ENCODE measurements at places on chromosomes 16 and 17. TPM values are rescaled to one million over a fixed set of nuclear protein-coding genes. Genes with fewer than 3 reads are reported as not detected.

- H3K4me3 ChIP-seq = no peak overlapping the region
- H3K4me1 ChIP-seq = peaks cover 15% of the 10 kb centered on the region
- H3K36me3 ChIP-seq = no peaks in the 10 kb centered on the region
- no peaks in the 10 kb centered on the region for H3K27me3 ChIP-seq
- H3K27ac ChIP-seq = no peak overlapping the region
Measured at GRCh38 chr17:50375858-50376538, 3.0 kb downstream of the EME1 start.

GRCh38 chr17:19502517-19502916 lies 31.1 kb upstream of the SLC47A1 start:
- H3K4me1 ChIP-seq = no peaks in the 10 kb centered on the region
- DNase-seq = no peak
- no peak overlapping the region for H3K4me3 ChIP-seq
- H3K36me3 ChIP-seq = no peaks in the 10 kb centered on the region

- H3K4me1 ChIP-seq = peaks cover 1% of the 10 kb centered on the region
- no peak overlapping the region for H3K4me3 ChIP-seq
- H3K27ac ChIP-seq = no peak overlapping the region
- no peaks in the 10 kb centered on the region for H3K27me3 ChIP-seq
Measured at GRCh38 chr16:50234771-50235556, 31.4 kb upstream of the ADCY7 start.

- DNase-seq = no peak
- no peak overlapping the region for H3K4me3 ChIP-seq
- H3K27me3 ChIP-seq = no peaks in the 10 kb centered on the region
- peaks cover 1% of the 10 kb centered on the region for H3K4me1 ChIP-seq
- H3K36me3 ChIP-seq = no peaks in the 10 kb centered on the region
Measured at GRCh38 chr16:53067675-53068074, 12.9 kb downstream of the CHD9 start.

GRCh38 chr17:59093145-59093701 lies 13.5 kb downstream of the TRIM37 start:
- no peak for DNase-seq
- no peak overlapping the region for H3K27ac ChIP-seq
- H3K36me3 ChIP-seq = peaks cover 8% of the 10 kb centered on the region
- no peaks in the 10 kb centered on the region for H3K27me3 ChIP-seq

DNA sequence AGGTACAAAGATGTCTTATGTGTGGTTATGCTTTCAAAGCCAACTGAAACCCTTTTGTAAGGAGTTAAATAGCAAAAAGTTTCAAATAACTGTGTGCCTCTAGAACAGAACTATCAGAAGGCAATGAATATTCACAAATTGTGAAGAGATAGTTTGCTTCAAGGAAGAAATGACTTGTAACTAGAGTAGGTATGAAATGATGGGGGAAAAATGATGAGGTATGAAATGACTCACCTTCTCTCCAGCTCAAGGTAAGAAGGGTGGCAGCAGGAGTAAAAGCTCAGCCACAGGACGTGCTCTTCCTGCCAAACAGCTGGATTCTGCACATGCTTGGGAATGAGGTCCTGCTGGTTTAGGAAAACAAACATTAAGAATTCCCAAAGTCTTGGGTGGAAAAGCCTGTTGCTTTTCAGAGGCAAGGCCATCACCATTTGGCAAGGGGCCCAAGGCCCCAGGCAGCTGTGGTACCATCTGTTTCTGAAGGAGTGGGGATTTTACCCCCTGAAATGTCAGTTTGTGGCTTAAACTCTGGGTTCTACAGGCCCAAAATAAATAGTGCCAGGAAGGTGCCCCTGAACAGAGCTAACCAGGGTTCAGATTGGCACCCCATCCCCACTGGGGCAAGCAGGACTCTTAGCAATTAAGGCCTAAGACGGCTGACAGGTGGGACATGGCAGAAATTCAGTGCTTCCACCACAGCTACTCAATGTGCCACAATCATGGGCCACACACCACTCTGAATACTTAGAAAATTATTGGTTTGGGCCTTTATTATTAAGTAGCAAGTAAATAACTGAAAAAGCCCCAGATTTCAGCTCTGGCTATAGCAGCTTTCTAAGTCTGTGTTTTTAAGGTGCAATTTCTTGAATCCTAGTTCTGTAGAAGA lies 13.3 kb downstream of the HERPUD1 start:
- no peaks in the 10 kb centered on the region for H3K27me3 ChIP-seq
- no peak for DNase-seq
- H3K4me1 ChIP-seq = peaks cover 4% of the 10 kb centered on the region
- H3K4me3 ChIP-seq = no peak overlapping the region
- H3K36me3 ChIP-seq = peaks cover 20% of the 10 kb centered on the region
- no peak overlapping the region for H3K27ac ChIP-seq

GRCh38 chr16:30186782-30187555 lies 3.6 kb downstream of the CORO1A start:
- H3K36me3 ChIP-seq = no peaks in the 10 kb centered on the region
- no peaks in the 10 kb centered on the region for H3K4me1 ChIP-seq
- peak overlapping the region; percentile 52 for H3K27ac ChIP-seq
- H3K27me3 ChIP-seq = peaks cover 12% of the 10 kb centered on the region
- DNase-seq = peak; percentile 49

GRCh38 chr17:72338847-72339790 lies 218.3 kb downstream of the SOX9 start:
- H3K4me3 ChIP-seq = no peak overlapping the region
- H3K27ac ChIP-seq = peak overlapping the region; percentile 91
- no peaks in the 10 kb centered on the region for H3K36me3 ChIP-seq
- DNase-seq = no peak
- H3K27me3 ChIP-seq = peaks cover 22% of the 10 kb centered on the region

DNA sequence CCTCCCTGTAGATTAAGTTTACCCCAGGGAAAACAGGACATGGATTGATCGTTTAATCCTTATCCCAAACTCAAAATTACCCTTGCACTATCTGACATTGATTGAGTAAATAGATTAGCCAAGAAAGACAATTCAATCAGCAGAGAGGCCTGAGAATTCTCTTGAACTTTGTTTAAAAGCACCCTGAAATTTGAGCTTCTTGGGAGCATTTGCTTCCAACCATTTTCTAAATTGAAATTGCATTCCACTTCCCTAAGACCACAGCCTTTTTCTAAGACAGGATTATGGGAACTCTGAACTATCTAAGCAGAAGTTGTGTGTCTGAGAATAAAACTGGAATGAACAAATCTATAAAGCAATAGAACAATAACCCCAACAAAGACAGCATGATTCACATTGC lies 76.6 kb upstream of the TNRC6A start:
- peak overlapping the region; percentile 37 for H3K27ac ChIP-seq
- H3K27me3 ChIP-seq = no peaks in the 10 kb centered on the region
- DNase-seq = no peak
- peaks cover 11% of the 10 kb centered on the region for H3K4me1 ChIP-seq
- no peak overlapping the region for H3K4me3 ChIP-seq

- H3K27ac ChIP-seq = no peak overlapping the region
- peaks cover 55% of the 10 kb centered on the region for H3K36me3 ChIP-seq
- peaks cover 5% of the 10 kb centered on the region for H3K4me1 ChIP-seq
- H3K27me3 ChIP-seq = no peaks in the 10 kb centered on the region
- H3K4me3 ChIP-seq = no peak overlapping the region
Measured at GRCh38 chr17:82943339-82943738, 103.5 kb upstream of the ZNF750 start.

DNA sequence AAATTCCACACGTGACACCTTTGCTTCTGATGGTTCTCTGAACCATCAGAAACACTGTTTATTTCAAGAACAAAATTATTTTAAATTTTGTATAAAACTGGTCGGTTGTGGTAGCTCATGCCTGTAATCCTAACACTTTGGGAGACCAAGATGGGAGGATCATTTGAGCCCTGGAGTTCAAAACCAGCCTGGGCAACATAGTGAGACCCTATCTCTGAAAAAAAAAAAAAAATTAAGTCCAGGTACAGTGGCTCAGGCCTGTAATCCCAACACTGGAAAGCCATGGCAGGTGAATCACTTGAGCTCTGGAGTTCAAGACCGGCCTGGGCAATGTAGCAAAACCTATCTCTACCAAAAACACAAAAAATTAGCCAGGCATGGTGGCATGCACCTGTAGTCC lies 8.3 kb upstream of the KANSL1 start:
- no peak overlapping the region for H3K4me3 ChIP-seq
- peaks cover 12% of the 10 kb centered on the region for H3K4me1 ChIP-seq
- H3K36me3 ChIP-seq = peaks cover 28% of the 10 kb centered on the region
- no peaks in the 10 kb centered on the region for H3K27me3 ChIP-seq
- H3K27ac ChIP-seq = no peak overlapping the region
- no peak for DNase-seq

DNA sequence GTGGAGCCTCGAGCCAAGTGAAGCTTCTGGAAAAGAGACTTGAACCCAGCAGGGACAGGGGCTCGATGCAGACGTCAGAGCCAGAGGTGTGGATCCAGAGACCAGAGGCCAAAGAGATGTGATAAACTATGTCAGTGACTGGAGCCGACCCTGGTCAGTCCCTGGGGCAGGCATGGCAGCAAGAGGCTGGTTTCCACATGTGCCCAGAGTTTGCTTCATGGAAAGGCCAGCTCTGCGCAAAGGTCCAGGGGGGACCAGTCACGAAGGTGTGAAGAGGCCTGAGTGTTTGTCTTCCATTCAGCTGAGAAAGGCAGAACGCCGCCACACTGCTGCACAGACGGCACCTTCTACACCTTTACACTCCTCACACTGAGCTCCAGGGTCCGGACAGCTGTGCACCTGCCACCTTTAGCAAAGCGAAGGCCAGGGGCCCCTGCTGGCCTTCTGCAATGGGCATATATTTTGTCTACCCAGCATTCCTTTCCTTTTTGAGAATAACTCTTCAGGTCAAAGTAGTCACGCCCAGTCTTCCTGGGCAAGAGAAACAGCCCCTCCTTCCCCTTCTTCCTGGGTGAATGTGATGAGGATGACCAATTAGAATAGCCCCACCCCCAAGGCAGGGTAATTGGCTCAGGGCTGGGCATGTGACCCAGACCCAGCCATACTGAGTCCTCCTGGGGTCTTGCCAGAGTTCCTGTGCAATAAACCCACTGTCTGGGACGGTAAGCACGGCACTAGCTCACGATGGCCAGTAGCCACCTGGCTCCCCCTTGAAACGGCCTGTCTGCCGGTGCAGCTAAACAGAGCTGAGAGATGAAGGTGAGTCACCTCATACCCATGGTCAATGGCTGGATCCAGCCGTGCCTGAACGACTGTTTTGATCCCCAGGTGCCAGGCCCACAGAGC lies 2.3 kb upstream of the RPH3AL start:
- H3K36me3 ChIP-seq = peaks cover 9% of the 10 kb centered on the region
- peak overlapping the region; percentile 73 for H3K27ac ChIP-seq
- DNase-seq = no peak
- no peaks in the 10 kb centered on the region for H3K27me3 ChIP-seq

DNA sequence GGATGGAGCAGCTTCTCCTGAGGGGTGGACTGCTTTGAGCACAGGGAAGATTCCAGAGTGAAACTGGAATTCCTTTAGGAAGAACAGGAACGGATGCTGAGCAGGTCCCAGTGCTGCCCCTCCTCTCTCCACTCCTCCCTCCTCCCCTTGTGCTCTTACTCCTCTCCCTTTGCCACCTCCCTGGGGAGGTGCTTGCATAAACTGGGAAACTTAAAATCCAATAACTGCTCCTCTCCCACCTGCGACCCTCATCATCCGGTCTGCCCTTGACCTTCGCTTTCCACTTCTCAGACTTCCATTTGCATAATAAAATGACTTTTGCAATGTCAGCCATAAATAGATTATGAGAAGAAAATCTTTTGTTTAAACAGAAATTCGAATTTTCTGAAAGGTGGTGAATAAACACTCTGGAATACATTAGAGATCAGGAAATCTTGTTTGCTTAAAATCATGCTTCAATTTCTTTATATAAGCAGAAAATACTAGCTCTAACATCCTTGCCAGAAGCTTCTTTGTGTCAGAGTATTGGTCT lies 23.7 kb downstream of the HSBP1 start:
- no peaks in the 10 kb centered on the region for H3K36me3 ChIP-seq
- peaks cover 3% of the 10 kb centered on the region for H3K27me3 ChIP-seq
- H3K27ac ChIP-seq = no peak overlapping the region
- no peak overlapping the region for H3K4me3 ChIP-seq

- no peaks in the 10 kb centered on the region for H3K36me3 ChIP-seq
- peaks cover 80% of the 10 kb centered on the region for H3K27me3 ChIP-seq
- H3K27ac ChIP-seq = no peak overlapping the region
- H3K4me1 ChIP-seq = peaks cover 11% of the 10 kb centered on the region
- no peak overlapping the region for H3K4me3 ChIP-seq
Measured at GRCh38 chr17:48499735-48500434, 30.9 kb downstream of the HOXB1 start.

- H3K27ac ChIP-seq = peak within 1 kb of the TSS; percentile 90
- H3K4me1 ChIP-seq = peaks cover 12% of the 10 kb centered on the region
- no peaks in the 10 kb centered on the region for H3K36me3 ChIP-seq
- peaks cover 20% of the 10 kb centered on the region for H3K27me3 ChIP-seq
- DNase-seq = peak; percentile 44
Measured at GRCh38 chr17:76384222-76384986, at the start of gene SPHK1. SPHK1 (plus strand) TSS chr17:76384609; CDS start chr17:76385645, 1,036 bp downstream.

DNA sequence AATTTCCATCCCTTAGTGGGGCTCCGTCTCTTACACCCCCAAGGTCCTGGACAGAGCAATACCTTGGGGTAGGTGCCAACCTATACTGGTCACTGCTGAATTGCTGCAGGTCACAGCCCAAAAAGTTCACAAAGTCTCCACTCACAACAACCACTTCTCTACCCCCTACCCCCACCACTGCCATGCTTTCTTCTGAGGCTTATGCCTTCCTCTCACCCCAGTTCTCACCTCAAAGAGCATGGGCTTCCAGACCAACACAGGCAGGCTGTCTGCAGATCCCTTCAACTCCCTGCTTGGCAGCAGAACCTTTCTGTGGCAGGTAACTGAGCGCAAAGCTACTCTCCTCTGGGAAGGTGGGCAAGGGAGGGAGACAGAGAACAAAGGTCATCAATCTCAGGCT lies 35.5 kb downstream of the C16orf78 start:
- H3K36me3 ChIP-seq = no peaks in the 10 kb centered on the region
- H3K4me1 ChIP-seq = no peaks in the 10 kb centered on the region
- DNase-seq = no peak
- peaks cover 21% of the 10 kb centered on the region for H3K27me3 ChIP-seq
- H3K4me3 ChIP-seq = no peak overlapping the region

The TMEM88 gene
- 11.3 TPM for total RNA-seq

The FAM20A gene
- 13.7 TPM for total RNA-seq

The TLCD3A gene
- total RNA-seq = 28.0 TPM

The LGALS3BP gene
- total RNA-seq = 69.5 TPM

The SCNN1B gene
- total RNA-seq = not detected

The ACSM2A gene
- not detected for total RNA-seq

The TM4SF5 gene
- total RNA-seq = 0.44 TPM

Measured in progenitor cell of endocrine pancreas (in vitro differentiated cells).